ENCODE measurements at places on chromosomes 6 and 20. TPM values are rescaled to one million over a fixed set of nuclear protein-coding genes. Genes with fewer than 3 reads are reported as not detected.
A peak's percentile ranks its signal among the peaks of the same experiment; 100 is the strongest.

DNA sequence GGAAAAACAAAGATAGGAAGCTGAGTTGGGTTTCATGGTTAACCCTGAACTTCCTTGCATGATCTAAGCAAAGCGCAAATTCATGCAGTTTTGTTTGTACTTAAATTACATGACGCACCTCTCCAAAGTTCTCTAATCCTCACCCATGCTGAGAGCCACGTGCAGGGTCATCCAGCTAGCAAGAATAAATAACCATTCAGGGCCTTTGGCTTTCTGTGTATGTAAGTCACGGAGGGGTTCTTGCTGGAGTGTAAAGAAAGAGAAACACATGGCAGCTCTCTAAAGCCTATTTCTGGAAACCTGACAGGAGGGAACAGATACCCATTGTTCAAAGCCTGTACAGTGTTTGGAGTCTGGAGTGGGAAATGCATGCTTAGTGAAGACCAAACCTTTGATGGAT, 171.7 kb upstream of the CCN2 start:
- DNase-seq = no peak

DNA sequence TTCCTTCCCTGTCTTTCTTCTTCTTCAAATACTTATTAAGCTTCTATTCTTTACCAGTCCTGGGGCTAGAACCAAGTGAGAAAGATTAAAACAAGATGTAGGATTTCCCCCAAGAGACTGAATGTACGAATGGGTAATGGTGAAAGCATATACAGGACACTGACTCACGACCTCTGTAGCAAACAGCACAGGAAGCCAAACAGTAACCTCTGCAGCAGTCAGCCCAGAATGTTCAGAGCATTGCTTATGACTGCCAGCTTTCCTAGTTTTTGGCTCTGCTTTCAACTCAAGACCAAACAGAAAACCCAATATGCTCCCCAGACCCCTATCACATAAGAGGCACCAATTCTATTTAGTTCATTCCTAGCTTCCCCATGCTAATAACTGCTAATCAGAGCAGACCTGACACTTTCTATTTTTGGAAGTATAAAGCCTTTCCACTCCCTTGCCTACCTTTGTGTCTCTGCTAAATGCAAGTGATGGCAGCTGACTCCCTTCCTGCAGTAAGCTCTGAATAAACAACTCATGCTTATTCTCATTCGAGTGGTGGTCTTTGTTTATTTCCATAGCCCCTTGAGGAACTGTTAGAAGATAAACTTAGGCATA, 690.6 kb downstream of the EPM2A start:
- DNase-seq = peak; percentile 90

DNA sequence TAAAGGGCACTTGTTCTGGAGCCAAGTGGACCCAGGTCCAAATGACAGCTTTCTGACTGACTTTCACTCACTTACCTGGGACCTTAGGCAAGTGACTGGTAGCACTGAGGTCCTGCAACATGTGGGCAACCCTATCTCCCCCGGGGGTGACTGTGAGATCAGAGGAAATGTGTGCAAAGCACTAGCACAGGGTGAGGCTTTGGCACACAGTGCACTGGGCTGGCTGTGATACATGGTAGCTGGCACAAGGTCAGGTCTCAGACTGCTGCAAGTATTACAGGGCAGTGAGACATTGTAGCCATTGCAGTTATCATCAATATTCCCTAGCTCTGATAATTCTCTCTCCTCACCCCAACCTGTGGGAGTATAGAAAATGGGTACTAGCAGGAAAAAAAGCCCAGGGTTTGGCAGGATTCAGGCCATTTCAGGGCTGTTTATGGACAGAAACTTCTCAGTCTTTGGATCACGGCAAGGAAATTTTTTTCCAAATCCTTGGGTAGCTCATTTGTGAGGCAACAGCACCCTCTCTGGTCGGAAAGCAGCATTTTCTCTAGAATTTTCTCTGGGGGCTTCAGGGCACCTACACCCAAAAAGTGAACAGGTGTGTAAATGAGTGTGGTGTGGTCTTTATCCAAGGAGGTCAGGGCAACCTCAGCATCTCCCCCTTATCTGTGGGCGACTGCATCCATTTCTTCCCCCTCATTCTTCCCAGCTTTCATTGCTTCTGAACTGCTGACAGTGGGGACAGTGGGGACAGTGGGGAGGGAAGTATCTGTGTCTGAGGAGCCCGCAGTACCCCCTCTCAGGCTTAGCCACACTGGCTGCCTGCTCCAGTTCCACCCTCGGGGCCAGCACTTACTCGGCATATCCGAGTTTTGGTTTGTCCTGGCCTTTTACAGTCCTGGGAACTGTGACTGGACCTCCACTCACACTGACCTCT, 148.7 kb upstream of the PHACTR3 start:
- peak; percentile 63 for DNase-seq

GRCh38 chr6:56223995-56224394, 23.4 kb downstream of the COL21A1 start:
- peak; percentile 86 for DNase-seq

The IRAK1BP1 gene
- 4.6 TPM for total RNA-seq

The EPPIN gene
- total RNA-seq = not detected

GRCh38 chr6:170184316-170184715, 106.6 kb downstream of the DLL1 start:
- no peak for DNase-seq

DNA sequence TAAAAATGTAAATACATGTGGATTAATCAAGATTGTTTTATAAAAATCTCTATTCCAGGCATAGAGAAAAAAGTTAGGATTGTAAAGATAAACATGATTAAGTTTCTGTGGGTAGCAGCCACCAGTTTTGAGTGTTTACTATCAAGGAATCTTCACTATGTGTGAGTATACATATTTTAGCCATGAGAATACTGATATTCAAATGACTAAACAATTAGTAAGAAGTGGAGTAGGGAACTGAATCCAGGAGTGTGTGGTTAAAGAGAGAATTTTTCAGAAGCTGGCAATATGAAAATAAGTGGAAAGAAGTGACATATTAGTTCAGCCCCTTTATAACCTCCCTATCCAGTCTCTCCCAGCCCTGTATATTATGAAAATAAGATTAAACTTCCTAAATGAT, 10.3 kb downstream of the ELOVL2 start:
- peak; percentile 86 for DNase-seq

- DNase-seq = no peak
Observed at GRCh38 chr6:33861722-33862121, 57.9 kb upstream of the MLN start.

DNA sequence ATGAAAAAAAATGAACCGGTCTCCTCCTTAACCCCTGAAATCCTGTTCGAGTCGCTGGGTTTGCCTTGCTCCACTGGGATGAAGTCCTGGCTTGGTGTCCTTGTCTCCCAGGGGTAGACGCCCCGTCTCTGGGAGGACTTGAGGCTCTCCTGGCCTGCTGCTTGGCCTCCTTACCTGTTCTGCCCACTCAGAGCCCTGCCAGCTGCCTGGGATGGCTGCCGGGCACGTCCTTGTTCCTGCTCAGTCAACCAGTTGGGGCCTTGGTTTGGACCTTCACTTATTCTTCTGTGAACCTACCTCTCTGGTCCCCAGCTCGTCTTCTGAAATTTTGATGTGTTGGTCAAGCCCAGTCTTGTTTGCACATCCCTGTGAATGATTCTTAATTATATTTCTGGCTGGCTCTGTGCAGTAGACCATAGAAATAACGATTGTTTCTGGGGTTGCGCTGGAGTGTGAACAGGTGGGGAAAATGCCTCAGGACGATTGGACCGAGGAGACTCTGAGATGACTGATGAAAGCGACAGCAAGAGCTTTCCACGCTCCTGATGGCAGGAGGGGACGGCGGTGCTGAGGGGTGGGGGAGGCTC, 126.5 kb upstream of the ESR1 start:
- DNase-seq = no peak

The LPIN3 gene
- 11.1 TPM for total RNA-seq

DNA sequence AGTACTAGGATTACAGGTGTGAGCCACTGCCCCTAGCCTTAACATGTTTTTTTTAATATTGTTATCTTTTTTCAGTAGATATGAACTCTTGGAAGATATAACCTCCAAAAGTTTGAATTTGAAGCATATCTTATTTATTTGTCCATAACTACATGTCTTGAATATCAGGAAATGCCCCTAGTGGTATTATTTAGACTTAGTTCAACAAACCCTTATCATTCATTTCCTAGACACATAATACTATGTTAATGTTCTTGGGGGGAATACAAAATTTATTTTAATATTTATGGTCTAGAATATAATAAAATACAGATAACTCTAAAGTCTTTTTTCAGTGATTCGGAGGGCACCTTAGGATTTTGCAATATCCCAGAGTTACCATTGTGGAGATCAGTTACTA, 160.7 kb downstream of the HACE1 start:
- no peak for DNase-seq

GRCh38 chr6:169993861-169994481, 242.5 kb downstream of the ERMARD start:
- no peak for DNase-seq

GRCh38 chr20:48604426-48604825, 223.4 kb downstream of the PREX1 start:
- no peak for DNase-seq

The ADTRP gene
- 1.3 TPM for total RNA-seq

The C6orf118 gene
- total RNA-seq = not detected

The EEF1A2 gene
- 0.43 TPM for total RNA-seq

The C6orf15 gene
- not detected for total RNA-seq

The LAMP5 gene
- not detected for total RNA-seq

DNA sequence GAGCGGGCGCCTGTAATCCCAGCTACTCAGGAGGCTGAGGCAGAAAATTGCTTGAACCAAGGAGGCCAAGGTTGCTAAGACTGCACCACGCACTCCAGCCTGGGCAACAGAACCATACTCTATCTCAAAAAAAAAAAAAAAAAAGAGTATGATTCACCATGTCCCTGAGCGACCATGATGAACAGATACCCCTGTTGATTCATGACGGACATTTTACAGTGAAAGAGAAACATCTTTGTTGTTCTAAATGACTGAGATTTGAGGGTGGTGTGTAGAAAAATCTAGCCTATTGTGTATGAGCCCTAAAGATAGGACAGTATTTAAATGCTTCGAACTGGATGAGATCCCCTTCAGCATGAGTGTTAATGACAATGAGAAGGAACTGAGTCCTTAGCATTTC, 32.8 kb downstream of the RBM24 start:
- no peak for DNase-seq

- peak; percentile 61 for DNase-seq
Observed at GRCh38 chr20:33793011-33793931, 17.9 kb upstream of the CHMP4B start.

DNA sequence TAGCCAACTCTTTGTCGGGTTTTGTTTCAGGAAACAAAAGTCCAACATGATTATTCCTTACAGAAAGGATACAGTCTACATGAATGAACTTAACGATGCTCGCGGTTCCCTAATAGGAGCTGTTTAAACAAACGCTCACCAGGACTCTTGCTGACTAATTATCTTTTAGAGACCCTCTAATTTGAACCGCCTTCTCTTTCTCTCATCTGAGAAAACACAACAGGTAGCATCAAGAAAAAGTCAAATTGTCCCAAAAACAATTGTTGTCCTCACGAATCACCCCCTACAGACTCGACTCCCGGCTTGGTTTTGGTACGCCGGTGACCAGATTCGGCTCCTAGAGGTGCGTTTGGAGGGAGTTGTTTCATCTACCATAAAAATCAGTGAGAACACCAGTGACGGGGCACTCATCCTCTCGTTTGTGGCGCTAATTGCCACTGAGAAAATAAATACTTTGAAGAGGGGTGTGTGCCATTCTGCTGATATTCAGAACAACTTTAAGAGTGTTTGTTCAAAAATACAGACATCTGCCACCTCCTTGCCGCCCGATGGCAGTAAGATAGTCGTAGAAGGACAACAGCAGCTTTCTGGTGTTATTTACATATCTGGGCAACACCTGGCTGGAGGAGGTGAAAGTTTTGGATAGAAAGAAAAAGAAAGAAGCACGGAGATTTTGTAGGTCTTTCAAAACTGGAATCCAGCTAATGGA, 1.1 kb upstream of the SIM1 start:
- DNase-seq = peak; percentile 37

GRCh38 chr20:52652271-52652670, 319.9 kb upstream of the TSHZ2 start:
- DNase-seq = no peak

- no peak for DNase-seq
Observed at GRCh38 chr6:35673755-35674154, 15.0 kb downstream of the FKBP5 start.

DNA sequence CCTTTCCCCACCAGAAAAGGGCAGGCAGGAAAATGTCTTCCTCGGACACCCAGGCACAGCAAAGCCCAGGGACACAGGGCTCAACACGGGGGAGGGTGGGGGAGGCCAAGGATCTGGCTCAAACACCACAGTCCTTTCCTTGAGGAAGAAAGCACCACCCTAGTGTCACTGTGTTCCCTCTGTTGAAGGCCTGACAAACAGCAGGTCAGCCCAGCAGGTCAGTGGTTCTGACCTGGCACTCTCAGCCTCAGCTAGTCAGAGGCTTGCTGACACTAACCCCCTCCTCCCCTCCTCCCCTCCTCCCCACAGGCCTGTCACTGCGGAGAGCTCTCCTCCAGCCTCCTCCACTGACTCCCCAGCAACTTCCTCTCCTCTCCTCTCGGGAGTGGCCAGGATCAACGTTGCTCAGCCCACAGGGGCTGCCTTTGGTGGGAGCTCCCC, 239.6 kb downstream of the LRFN2 start:
- no peak for DNase-seq

The METTL24 gene
- total RNA-seq = not detected

The TRIM10 gene
- total RNA-seq = not detected

DNA sequence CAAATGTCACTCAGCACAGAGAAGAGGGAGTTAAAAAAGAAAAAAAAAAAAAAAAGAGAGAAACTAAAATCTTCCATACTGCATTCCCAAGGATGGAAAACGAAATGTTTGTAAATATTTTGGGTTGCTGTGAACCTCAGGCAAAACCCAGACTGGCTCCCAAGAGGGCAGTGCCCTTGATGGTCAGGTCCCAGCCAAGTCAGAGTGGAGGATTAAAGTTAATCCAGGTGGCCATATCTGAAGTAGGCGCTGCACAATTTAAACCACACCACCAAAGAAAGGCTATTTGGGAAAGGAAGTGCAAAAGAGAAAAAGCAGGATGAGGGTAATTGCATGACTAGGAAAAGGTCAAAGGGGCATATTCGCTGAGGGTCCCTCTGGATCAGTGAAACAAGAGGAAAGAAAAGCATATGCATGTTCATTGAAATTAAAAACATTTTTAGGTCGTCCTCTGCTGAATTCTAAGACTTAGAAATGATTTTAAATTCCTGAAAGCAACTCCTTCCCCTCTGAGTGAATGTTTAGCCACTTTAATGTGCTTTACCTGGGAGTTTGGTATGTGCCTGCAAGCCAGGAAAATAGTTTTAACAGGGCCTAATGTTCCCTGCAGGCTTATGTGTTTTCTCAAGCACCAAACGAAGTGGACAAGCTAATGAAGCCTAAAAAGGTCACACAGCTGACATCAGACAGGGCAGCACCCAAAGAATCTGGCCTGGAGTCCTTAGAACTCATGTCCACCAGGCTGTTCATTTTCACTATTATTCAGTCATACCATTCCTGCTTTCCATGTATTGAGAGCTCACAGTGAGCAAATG, 159.1 kb downstream of the HACE1 start:
- DNase-seq = no peak

GRCh38 chr20:37918035-37918434, 15.1 kb downstream of the VSTM2L start:
- no peak for DNase-seq

GRCh38 chr20:19588732-19589131, 169.3 kb upstream of the RIN2 start:
- DNase-seq = peak; percentile 8

The SLCO4A1 gene
- total RNA-seq = not detected

The ULBP1 gene
- 6.1 TPM for total RNA-seq

- DNase-seq = no peak
Observed at GRCh38 chr20:36281785-36282380, 24.3 kb upstream of the DLGAP4 start.

GRCh38 chr6:3617192-3617631, 134.3 kb downstream of the PXDC1 start:
- no peak for DNase-seq

GRCh38 chr20:4740774-4741431, 19.2 kb downstream of the PRND start:
- DNase-seq = peak; percentile 53

Measured in GM23248 (cell line).